ENCODE measurements at places on chromosomes 3 and 15.

DNA sequence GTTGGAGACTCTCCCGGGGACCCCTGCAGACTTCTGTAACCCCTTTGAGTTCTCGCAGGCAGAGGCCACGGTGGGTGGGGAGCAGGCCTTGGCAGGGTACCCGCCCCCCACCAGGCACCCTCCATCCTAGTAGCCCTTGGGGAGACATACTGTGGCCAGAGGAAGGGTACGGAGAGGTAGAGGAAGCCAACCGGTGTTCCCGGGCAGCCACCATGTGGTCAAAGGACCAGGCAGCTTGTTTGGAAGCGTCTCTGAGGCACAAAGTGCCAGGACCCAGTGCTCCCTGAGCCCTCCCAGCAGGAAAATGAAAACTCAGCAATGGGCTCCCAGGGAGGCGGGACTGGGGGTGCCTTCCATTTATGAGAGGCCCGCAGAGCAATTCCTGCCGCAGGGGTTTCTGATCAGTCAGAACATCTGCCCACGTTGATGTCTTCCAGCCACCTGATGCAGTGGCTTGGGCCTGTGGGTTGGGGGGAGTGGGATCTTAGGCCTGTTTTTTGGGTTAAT is 53.0 kb upstream of the CGNL1 start:
- no peak for DNase-seq

DNA sequence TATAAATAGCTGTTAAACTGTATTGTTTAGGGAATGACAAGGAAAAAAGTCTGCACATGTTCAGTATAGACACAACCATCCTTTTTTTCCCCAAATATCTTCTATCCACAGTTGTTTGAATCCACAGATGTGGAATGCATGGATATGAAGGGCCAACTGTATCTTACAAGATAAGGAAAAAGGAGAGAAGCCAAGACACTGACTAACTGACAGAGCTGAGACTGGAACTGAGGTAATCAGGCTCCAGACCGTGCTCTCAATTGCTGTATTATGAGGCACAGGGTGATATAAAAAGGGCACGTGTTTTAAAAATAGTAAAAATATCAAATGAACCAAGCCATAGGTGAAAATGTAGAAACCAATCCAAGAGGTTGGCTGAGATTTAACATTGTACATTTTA is 49.0 kb downstream of the DHX36 start:
- DNase-seq = no peak

- DNase-seq = no peak
Measured at GRCh38 chr15:100769043-100769974, 110.3 kb upstream of the ALDH1A3 start.

DNA sequence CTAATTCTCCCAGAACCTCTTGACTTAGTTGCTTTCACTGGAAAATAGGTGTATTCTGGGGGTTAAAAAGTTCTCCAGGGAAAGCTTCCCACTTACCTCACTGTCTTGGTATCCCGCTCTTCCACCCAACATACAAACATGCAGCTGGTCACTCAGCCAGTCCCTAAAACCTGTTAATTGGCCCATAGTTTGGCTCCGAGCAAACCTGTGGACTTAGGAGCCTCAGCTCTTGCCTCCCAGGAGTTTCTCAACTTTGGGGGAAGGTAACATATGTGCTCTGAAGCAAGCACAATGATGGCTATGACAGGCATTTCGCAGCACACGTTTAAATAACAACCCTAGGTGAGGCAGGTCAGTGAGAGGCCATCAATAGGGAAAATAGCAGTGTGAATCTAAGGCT is 25.8 kb upstream of the LRRFIP2 start:
- DNase-seq = no peak

DNA sequence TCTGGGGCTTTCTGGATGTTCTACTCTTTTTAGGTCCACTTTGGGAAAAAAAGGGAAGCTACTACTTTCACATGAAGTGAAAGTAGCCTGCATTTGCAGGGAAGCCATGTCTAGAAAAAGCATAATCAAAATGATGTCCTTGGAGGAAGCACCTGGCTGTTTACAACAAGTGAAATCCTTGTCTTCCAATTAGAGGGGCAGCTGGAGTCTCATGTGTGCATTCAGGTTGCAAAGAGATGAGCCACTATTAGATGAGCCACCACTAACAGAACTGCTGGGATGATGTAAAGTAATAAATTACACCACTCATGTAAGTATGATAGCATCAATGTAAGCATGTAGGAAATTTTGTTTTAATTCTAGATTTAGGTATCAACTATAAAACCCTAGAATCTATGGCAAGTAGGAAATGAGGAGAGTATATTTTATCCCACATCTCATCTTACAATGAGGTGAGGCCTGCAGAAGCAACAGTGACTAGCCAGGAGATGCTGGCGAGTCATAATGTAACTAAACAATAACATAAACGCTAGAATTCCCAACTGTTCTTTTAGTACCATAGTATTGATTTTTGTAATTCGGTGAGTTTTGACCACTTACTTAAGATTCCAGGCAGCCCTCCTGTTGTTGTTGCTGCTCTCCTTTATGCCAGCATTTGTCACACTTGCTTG is 75.9 kb downstream of the TMEM108 start:
- DNase-seq = no peak

DNA sequence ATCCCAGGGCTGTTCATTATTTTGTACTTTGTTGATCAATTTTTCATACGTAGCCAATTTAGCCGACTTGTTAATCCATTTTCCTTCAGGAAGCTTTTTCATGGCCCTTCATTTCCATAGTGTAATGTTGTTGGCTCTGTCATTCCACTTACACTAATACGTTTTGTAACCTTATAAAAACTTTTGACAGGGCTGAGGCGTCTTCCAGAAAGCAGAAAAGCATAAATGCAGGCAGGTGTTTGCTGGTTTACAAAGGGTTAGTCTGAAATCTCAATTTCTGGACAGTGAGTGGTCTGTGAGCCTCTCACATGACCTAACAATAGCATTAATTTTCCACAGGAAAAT is 444.0 kb downstream of the OTOL1 start:
- no peak for DNase-seq

DNA sequence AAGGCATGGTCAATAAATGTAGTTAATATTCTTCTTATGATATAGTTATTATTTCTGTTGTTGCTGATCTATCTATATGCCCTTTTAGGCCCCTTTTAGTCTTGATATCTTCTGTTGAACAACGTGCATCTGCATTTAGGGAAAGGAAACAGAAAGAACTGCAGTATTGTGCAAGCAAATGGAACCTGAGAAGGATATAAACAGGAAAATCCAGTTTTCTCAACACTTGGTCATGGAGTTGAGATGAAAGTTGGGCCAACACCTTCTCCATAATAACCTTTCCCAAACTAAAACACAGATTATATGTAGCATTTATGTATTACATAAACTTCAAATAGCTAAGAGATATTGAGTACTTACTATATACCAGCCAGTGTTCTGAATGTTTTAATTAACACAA is 179.7 kb downstream of the ADAMTS9 start:
- DNase-seq = no peak

GRCh38 chr3:168427156-168427555 is 331.4 kb upstream of the GOLIM4 start:
- no peak for DNase-seq

- no peak for DNase-seq
Measured at GRCh38 chr3:170749185-170749584, 120.8 kb downstream of the RPL22L1 start.

DNA sequence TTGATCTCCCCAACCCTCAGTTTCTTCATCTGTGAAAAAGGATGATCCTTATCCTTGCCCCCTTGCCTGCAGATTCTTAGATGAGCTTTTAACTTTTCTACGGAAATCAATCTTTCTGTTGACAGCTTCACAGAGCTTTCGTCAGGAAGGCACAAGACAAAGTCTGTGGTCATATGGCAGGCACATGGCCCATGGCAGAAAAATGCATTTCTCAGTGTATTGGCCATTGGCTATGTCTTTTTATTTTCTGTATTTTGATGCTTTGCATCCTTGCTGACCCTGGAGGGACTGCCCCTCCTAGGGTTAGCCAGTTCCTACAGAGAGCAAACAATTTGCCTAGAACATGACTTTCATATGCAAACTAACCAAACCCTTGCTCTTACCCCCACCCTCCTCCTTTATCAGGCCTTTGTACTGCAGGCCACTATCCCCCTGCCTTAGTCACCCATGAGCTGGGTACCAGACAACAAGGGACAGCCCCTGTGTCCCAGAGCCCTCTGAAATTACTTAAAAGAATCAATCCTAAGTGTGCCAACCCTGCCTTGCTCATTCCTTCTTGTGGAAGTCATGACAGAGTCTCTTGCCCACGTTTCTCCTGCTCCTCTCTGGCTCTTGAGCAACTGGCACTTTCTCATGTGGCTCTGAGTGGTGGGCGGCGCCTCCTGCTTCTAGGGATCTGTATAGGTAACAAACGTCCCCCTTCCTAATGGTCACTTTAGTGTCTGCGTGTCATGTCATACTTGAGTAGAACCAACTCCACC is 24.1 kb upstream of the NOX5 start:
- DNase-seq = no peak

Measured in NCI-H1417 treated with DMSO at 0.1 percent for 48 hours (cell line).